SJSA1 (cell line): ENCODE measurements at places on chromosomes 6 and 20. TPM values are rescaled to one million over a fixed set of nuclear protein-coding genes. Genes with fewer than 3 reads are reported as not detected.

Gene NEDD9
- total RNA-seq = 13.3 and 27.8 TPM in 2 replicates

Gene MMP24
- total RNA-seq = 0.50 and 0.71 TPM in 2 replicates

Gene GCLC
- 23.0 and 25.8 TPM in 2 replicates for total RNA-seq

Gene KHDC1L
- not detected in 2 replicates for total RNA-seq

Gene ANKRD6
- total RNA-seq = 1.1 TPM in 1 of 2 replicates, not detected in the other

Gene GSTA3
- total RNA-seq = not detected in 2 replicates

DNA sequence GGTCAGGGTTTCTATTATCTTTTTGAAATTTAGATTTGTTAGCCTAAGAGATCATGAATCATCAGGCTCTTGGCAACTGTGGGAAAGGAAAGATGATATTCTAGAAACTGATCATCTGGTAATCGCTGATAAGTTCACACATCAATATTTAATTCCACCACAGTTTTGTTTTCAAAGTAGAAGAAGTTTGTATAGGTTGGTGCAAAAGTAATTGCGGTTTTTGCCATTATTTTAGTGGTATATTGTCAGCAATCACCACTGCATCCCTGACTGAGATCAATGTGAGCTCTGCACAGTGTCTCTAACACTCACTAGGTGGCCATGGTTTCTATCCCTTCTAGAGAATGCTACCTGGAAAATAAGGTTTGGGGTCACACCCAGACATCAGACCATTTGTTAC lies 17.0 kb upstream of the PXDC1 start:
- DNase-seq = no peak

GRCh38 chr6:45196121-45196520 lies 132.0 kb upstream of the RUNX2 start:
- DNase-seq = no peak

GRCh38 chr6:111674413-111674812 lies 68.7 kb upstream of the TRAF3IP2 start:
- no peak for DNase-seq

DNA sequence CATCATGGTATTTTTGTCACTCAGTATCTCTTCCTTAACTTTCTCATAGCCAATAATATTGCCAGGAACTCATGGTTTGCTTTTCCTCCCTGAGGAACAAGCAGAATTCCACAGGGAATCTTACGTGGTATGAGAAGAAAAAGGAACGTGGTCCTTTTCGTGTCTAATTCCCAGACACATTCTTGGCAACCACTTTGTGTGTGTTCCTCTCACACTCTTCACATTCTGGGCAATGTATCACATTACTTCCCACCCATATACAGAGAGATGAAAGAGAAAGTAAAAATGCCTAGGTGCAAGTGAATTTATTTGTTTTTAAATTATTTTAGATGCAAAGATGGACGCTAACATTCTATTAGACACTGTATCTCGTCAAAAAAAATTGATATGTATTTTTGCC lies 102.7 kb downstream of the PTPRK start:
- no peak for DNase-seq

- no peak for DNase-seq
These were observed 993 bp upstream of the NCOA7 start for GRCh38 chr6:125789576-125790357.

GRCh38 chr6:151001387-151002056 lies 136.0 kb downstream of the MTHFD1L start:
- DNase-seq = no peak

- DNase-seq = no peak
These were observed 333 bp upstream of the SMIM13 start for GRCh38 chr6:11093376-11093625.

- no peak for DNase-seq
These were observed 24.5 kb upstream of the SEC63 start for GRCh38 chr6:107982486-107982885.

GRCh38 chr6:130107710-130108109 lies 89.3 kb downstream of the L3MBTL3 start:
- no peak for DNase-seq

GRCh38 chr20:343107-343506 lies 3.8 kb upstream of the NRSN2 start:
- DNase-seq = no peak

DNA sequence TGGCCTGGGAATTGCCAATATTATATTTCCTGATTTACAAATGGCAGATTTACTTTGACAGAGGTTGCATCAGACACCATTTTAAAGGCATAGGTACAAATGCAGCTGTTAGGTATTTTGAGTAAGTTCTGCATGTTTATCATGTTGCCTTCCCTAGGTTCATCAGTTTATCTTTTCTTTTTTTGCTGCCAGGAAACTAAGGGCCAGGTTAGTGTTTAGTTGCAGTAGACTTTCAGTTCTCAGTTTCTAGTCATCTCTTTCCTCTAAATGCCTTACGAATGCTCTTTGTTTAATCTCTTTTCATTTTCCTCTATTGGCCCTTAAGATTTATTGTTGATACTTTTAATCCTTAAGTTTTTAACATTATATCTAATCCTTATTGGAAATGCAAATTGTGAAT lies 129.9 kb downstream of the SMAP1 start:
- DNase-seq = no peak

DNA sequence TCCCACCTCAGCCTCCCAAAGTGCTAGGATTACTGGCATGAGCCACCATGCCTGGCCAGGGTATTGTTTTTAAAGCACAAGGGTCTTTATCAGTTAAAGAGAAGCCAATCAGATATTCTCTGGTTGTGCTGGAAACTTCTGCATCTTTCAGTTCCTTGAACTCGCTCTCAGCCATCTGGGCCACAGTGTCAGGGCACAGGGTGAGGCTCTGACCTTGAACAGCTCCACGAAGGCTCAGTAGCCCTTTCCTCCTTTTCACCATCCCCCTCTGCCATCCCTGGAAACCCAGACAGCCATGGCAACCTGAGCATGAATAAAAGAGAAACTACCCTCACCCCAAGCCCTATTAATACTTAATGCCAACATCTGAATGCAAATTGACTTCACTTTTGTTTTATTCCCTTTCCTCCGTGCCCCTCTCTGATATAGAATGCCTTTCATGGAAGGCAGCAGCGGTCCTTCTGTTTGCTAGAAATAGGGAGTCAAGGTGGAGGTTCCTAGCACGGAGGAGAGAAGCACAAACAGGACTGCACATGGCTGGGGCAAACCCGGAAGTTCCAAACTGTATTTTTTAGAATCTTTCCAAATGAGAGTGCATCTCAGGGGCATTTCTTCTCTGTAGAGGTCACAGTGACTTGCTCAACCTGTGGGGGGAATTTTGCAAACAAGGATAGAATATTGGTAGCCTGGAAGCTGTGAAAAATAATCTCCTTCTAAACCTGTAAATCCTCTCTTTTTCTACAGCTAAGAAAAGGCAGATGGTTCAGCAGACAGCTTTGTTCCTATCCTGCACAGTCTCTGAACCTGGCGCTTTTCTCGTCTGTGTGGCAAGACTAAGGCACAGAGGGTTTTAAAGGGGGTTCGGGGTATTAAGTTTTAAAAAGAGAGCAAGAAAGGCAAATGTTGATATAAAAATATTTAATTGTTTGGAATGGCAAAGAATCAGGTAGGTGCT lies 176.4 kb upstream of the RREB1 start:
- DNase-seq = no peak

DNA sequence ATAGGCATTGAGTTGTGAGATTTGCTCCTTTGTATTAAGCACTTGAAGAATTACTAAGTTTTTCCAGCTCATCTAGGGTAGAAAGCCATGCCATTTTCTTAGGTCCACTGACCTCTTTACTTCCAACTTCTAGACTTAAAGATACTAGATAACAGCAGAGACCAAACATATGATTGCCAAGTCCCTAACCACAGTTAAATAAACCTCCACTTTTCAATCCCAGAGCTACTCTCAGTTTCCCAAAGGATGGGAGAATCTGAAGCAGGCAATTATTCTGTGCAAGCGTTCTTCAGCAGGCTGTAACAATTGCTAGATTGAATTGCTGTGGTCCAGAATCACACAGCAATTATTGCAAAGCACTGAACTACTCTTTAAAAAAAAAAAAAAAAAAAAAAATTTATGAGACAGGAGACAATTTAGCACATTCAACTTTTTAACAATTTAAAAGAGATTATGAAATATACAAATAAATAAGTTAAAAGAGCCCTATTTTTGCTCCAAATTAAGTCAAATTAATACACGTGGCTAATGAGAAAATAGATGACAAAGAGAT lies 104.0 kb upstream of the PRSS16 start:
- DNase-seq = no peak

GRCh38 chr20:2692036-2692885 lies at the start of gene EBF4:
Gene EBF4, plus strand, starts transcription at chr20:2692780. Its CDS starts 866 bp downstream, at chr20:2693646.
- DNase-seq = no peak

- no peak for DNase-seq
These were observed 514.0 kb upstream of the BTBD3 start for GRCh38 chr20:11403711-11404110.
